Right hindlimb (tissue), 1 donor: ENCODE measurements at places on chromosomes 1 and 21.

DNA sequence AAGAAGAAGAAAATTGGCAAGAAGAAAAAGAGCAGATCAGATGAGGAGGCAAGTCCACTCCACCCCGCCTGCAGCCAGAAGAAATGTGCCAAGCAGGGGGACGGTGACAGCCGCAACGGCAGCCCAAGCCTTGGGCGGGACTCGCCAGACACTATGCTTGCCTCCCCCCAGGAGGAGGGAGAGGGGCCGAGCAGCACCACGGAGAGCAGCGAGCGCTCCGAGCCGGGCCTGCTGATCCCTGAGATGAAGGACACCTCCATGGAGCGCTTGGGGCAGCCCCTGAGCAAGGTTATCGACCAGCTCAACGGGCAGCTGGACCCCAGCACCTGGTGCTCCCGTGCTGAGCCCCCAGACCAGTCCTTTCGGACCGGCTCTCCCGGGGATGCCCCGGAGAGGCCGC, 9.0 kb upstream of the SLC25A34 start:
- no peak for DNase-seq

- DNase-seq: no peak
These were observed 18.6 kb downstream of the FABP3 start for GRCh38 chr1:31354283-31354682.

- no peak for DNase-seq
These were observed 36.1 kb upstream of the PLPPR4 start for GRCh38 chr1:99228153-99228552.

- DNase-seq: no peak
These were observed 466.6 kb upstream of the C1orf87 start for GRCh38 chr1:60540141-60540540.

DNA sequence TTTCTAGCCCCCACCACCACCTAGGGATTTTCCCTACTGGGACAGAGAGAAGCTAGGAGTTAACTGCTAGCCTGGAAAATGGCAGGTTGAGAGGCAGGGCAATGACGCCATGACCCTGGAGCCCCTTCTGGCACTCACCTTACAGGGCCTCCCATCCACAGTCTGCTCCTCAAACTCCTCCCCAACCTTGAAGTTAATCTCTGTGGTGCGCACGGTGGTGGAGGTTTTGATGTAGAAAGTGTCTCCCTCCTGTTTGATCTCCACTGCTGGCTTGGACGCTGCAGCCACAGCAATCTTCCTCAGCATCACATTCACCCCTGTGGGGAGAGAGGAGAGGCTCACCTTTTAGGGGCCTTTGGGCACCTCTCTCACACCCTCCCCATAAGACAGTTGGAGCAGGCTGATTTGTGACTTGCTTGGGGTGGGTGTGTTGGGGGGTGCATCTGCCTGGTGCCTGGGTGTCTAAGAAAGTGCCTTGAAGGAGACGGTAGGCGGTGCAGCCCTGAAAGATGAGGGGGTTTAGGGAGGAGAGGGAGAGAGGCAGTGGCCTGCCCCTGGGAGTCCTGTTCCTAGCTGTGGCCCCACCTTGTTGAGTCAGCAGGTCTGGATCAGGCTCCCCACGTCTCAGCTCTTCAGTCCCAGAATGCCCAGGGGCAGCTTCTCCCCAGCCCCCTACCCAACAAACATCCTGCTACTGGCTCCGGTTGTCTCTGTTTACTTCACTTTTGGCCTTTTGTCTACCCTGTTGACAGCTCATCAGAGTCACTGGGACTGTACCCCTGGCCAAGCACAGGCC, 4.4 kb downstream of the CRABP2 start:
- no peak for DNase-seq

DNA sequence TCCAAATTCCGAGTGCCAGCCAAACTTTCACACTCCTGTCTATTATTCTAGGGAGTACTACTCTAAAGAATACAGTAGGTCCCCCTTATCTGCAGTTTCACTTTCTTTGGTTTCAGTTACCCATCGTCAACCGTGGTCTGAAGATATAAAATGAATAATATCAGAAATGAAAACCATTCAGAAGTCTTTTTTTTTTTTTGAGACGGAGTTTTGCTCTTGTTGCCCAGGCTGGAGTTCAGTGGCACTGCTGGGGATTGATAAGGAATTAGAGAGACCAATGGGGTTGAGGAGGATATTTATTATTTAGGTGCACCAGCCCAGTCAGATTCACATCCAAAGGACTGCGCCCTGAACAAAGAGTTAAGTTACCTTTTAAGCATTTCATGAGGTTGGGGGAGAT, 52.9 kb upstream of the SRSF10 start:
- DNase-seq: no peak

GRCh38 chr1:28811766-28812668, at the start of gene OPRD1:
OPRD1 (plus strand) TSS chr1:28812170; CDS start chr1:28812384, 214 bp downstream.
- DNase-seq: peak; percentile 23

DNA sequence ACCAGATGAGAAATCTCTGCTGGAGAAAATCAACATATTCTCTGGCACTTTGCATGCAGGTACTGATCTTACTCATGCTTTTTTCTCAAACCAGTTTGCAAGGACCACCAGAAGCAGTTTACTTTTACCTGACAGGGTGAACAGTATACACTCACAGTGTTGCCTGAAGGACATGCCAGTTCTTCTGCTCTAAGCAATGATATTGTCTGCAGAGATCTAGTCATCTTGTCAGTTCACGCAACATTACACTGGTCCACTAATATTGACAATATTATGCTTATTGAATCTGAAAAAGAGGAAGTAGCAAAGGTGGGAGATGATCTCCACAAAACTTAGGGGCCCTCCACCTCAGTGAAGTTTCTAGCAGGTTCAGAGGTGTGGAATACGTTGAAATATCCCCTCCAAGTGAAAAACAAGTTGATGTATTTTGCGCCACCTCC, 3.8 kb upstream of the S100B start:
- no peak for DNase-seq

- no peak for DNase-seq
These were observed 177.8 kb downstream of the EDEM3 start for GRCh38 chr1:184576822-184577221.

GRCh38 chr1:156898161-156898566, 4.6 kb downstream of the PEAR1 start:
- DNase-seq: peak; percentile 86

DNA sequence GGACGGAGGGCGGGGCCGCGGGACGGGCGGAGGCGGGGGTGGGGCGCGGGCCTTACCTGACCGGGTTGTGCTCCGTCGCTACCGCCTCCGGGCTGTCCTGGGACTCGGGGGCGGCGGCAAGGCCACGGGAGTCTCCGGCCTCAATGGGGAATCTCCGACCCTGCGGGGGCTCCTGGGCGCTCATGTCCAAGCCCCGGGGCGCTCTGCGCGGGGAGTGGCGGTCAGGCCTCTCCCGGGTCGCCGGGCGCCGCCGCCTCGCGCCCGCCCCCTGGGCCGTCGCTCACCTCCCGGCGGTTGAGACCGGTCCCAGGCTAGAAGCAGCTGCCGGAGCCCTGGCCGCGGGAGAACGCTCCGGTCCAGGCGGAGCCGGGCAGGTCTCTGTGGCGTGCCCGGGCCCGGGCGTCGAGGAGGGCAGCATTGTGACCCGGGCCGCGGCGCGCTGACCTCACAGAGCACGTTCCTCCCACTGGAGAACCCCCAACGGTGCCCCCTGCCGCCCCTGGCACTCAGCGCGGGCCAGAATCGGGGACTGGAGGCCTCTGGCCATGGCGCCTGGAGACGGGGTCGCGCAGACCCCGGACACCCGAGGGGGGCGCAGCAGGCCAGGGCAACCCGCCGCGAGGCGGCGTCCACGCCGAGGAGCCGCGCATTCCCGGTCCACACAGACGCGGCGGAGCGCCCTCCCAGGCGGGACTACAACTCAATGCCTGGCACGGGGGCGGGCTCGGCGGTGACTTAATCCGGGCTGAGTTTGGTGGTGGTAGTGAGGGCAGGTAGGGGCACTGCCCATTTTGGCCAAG, 411 bp downstream of the FAM229A start:
- DNase-seq: peak; percentile 71

DNA sequence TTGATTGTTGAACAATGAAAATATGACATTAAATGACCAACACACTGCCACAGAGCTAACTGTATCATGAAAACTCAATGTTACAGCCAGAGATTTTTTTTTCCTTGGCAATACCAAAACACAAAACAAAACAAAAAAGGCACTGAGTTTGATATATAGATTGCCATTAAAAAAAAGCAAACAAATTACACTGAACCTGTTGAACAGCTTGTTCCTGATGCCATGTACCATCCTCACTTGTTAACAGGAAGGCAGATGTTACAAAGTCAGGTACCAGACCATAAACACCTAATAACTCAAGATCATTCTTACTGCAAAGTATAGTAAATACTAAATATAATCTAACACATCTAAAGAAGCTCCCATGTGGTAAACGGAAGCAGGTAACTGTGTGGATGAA, 75.2 kb downstream of the ZNF644 start:
- no peak for DNase-seq

GRCh38 chr1:51644533-51645197, 27.8 kb downstream of the OSBPL9 start:
- no peak for DNase-seq

DNA sequence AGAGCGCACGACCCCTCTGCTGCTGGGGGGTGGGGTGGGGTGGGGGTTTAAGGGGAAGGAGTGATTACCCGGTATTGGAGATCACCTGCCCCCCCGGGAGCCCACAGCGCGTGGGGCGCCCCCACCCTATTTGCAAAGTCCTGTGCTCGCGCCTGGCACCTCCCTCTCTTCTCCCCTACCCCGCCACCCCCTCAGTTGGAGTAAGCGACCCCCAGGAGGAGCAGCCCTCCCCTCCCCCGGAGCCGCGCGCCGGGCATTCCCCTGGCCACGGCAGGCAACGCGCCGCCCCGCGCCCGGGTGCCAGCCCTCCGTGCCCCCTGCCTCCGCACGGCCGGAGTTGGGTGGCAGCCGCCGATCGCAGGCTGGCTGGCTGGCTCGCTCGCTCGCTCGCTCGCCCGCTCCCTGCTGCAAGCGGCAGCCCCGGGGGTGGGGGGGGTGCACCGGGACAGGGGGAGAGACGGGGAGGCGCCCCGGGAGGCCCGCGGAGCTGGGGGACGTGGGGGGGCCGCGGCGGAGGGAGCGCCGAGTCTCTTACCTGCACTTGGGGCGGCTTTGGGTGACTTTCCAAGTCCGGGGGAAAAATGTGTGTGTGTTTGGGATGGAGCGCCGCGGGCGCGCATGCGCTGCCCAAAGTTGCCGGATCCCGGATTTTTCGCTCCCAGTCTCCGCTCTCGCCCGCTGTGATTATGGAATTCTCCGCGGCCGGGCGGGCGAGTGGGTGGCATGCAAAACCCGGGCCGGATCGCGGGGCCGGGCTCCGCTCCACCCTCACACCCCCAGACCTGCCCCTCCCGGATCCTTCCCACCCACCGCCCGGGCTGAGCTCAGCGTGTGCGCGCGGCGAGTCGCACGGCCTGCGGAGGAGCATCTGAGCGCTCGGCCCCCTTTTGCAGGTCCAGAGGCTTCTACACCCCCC, at the start of gene CASZ1:
TSS of gene CASZ1 (minus strand) at position 618 of the 916 bp plus-strand sequence. CDS start 102,757 bp downstream, outside the sequence.
- peak; percentile 90 for DNase-seq

DNA sequence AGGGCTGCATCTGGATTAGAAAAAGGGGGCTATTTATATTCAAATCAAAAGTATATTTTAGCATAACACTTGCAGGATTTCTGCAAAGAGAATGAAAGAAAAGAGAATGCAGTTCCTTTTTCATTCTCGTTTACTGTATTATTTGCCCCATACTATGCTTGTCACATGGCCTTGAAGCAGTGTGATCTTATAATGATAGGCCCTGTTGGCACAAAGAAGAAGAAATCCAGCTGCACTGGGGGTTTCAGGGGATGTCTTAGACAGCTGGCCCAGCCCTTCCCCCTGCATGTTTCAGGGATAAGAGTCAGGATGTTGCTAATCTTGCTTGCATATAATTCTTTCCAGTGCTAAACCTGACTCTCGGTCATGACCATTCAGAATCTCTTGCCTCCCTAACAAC, 369.5 kb downstream of the SEC16B start:
- DNase-seq: no peak

GRCh38 chr1:35807614-35808449, at the start of gene AGO4:
AGO4 (plus strand) TSS chr1:35808016; CDS start chr1:35808417, 401 bp downstream.
- DNase-seq: peak; percentile 71

GRCh38 chr1:212951126-212951946, 995 bp downstream of the VASH2 start:
- DNase-seq: peak; percentile 46

GRCh38 chr1:19066248-19066873, 109.9 kb upstream of the IFFO2 start:
- no peak for DNase-seq

DNA sequence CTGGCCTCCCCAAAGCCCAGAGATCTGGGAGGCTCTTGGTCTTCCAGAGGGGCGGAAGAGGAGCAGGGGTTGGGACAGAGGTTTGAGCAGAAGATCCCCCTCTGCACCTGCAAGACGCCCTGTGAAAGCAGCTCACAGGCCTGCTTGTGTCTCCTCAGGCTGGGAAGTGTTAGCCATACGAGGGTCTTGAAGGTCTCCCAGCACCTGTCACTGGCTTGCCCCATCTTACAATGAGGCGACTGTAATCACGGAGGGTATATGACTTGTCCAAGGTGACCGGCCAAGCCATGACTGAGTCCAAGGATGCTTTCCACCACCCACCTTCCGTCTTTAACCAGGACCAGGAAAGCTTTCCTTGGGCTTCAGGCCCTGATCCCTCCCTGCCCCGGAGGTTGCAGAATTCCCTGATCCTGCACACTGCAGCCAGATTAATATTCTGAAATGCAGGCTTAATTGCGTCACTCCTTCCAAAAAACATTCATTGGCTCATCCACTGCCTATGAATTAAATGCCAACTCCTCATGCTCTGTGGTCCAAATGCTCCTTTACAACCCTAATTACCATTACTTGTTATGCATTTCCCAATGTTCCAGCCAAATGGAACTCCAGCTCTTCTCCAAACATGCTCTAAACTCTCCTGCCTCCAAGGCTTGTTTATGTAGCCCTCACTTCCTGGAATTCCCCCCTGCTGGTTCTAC, 64.0 kb downstream of the DDX20 start:
- DNase-seq: no peak

DNA sequence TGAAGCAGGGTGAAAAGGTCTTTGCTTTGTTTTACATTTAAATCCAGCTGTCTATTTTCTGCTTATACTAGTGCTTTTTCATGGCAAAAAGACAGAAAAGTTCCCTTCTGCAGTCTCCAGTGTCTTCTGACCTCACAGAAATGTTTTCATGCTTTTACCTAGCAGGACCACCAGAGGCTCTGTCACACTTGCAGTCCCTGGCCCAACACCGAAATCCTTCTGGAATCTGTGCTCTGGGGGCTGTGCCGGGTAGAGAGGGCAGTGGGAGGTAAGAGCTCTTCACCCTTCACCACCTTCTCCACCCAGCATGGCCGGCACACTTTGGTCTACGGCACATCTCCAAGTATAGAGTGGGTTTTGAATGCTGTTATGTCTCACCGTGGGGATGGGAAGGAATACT, 20.8 kb downstream of the GNAT2 start:
- no peak for DNase-seq

- no peak for DNase-seq
These were observed 181.0 kb downstream of the GIPC2 start for GRCh38 chr1:78226784-78227183.

GRCh38 chr21:40809673-40810197, 37.2 kb downstream of the DSCAM start:
- DNase-seq: no peak

DNA sequence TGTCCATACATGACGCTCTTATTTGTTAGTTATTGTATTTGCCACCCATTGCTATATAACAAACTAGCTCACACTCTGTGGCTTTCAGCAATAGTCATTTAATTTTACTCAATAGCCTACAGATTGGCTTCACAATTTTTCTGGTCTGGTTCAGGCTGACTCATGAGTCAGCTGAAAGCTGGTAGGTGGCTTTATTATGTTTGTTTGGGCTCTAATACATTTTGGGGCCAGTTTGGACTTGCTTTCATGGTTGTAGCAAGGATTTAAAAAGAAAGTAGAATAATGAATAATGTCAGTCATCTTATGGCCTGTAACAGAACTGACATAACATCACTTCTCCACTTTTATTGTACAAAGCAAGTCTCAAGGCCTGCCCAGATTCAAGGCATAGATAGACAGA, 338.7 kb downstream of the LRRIQ3 start:
- no peak for DNase-seq
